ENCODE measurements at places on chromosomes 7 and 10.

DNA sequence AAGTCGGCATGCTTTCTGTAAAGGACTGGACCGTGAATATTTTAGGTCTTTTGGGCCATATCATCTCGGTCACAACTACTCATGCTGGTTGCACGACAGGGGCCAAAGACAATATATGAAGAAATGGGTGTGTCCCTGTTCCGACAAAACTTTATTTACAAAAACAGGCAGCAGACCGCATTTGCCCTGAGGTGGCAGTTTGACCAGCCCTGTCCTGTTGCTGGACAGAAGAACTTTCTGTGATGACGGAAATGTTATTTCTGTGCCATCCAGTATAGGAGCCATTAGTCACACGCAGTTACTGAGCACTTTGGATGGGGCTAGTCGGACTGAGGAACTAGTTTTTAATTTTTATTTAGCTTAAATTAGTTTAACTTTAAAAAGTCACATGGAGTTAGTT is 112.8 kb upstream of the CARD11 start:
- DNase-seq: no peak

- no peak for DNase-seq
These were observed 138.9 kb downstream of the PKD1L1 start for GRCh38 chr7:47809387-47809786.

- peak; percentile 76 for DNase-seq
These were observed at the start of gene PAPSS2 for GRCh38 chr10:87659571-87660483. Gene PAPSS2, plus strand, starts transcription at chr10:87659878. Its CDS starts 104 bp downstream, at chr10:87659982.

GRCh38 chr7:131642429-131642828 is 86.0 kb upstream of the PODXL start:
- DNase-seq: no peak

DNA sequence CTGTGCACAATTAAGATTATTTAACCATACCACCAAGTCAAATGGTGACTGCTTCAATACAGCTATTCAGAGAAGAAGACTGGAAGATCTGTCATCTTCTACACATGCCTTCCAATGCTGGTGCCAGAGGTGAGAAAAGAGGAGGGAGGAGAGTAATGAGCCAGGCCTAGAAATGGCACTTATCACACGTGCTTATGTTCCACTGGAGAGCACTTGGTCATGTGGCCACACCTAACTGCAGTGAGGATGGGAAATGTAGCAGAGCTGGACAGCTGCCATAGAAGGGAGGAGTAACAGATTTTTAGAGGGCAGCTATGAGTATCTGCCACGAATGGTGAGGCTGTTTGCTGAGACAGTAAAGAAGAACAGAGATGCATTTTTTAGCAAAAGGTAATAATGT is 77.1 kb downstream of the MPLKIP start:
- DNase-seq: peak; percentile 7

GRCh38 chr10:51606825-51607462 is 92.5 kb downstream of the CSTF2T start:
- no peak for DNase-seq

GRCh38 chr10:124730790-124731189 is 13.4 kb downstream of the FAM53B start:
- DNase-seq: no peak

DNA sequence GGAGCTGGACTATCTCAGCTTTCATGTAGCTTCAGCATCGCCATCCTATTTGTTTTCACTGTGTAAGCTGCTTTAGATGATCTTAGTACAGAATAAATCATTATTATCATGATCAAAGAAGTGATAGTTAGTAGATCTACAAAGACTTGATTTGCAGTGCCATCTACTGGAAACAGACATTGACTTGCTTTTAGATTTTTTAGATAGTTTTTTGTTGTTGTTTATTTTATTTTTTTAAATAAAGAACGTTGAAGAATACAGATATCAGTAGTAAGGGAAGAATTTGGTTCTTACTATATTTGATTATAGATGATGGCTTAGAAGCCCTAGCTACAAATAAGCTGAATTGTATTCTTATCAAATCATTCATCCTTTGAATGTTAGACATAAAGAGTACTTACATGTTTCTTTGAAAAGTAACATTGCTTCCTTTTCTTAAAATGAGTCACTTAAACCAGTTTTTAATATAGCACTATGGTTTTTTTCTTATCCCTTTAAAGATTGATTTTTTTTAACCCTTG is 6.3 kb upstream of the SFMBT2 start:
- DNase-seq: peak; percentile 36

DNA sequence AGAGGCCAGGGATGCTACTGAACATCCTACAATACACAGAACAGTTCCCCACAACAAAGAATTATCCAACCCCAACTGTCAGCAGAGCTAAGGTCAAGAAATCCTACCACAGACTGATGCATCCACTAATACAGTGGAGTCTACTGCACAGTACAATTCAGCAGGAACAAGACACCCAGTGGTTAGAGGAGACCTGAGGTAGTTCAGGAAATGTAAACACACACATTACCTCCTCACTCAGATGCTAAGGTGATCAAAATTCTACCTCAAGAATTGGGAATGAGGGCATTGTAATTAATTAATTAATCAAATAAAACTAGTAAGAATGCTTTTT is 91.4 kb downstream of the ZFAND4 start:
- no peak for DNase-seq

GRCh38 chr10:86953747-86954680 is 3.4 kb downstream of the MMRN2 start:
- DNase-seq: no peak

- DNase-seq: no peak
These were observed 109.8 kb downstream of the SH3PXD2A start for GRCh38 chr10:103745341-103746247.

GRCh38 chr10:130905921-130906320 is 405.6 kb downstream of the TCERG1L start:
- DNase-seq: no peak

- DNase-seq: no peak
These were observed 61.0 kb downstream of the CREB3L2 start for GRCh38 chr7:137940656-137941518.

DNA sequence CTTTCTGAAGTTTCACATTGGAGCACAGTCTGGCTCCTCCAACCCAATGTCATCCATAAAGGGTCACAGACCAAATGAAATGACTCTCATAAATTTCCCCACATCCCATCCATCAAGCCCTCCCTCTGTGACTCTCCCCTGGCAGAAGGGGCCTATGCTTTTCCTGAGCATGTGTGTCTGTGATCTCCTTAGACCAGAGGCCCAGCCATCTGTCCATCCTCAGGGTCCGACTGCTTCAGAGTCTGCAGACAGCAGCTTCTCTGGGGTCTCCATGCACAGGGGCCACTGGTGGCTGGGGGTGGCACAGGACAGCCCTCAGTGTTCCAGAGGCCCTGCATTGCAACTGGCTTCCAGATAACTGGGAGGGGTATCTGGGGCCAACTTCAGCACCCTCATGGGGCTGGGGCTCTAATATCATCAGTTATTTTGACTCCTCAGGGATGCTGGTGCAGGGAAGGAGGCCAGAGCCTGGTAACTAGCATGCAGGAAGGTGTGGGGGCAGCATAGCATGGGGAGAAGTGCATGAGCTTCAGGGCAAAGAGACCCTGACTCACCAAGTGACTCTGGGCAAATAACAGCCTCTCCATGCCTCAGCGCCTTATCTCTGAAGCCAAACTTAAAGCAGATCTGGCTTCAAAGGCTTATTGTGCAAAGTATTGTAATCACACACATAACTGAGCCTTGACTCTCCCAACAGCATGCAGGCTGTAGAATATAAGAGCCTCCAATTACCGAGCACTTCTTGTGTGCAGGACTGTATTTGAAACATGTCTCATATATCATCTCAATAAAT is 266.9 kb downstream of the GRID1 start:
- no peak for DNase-seq

DNA sequence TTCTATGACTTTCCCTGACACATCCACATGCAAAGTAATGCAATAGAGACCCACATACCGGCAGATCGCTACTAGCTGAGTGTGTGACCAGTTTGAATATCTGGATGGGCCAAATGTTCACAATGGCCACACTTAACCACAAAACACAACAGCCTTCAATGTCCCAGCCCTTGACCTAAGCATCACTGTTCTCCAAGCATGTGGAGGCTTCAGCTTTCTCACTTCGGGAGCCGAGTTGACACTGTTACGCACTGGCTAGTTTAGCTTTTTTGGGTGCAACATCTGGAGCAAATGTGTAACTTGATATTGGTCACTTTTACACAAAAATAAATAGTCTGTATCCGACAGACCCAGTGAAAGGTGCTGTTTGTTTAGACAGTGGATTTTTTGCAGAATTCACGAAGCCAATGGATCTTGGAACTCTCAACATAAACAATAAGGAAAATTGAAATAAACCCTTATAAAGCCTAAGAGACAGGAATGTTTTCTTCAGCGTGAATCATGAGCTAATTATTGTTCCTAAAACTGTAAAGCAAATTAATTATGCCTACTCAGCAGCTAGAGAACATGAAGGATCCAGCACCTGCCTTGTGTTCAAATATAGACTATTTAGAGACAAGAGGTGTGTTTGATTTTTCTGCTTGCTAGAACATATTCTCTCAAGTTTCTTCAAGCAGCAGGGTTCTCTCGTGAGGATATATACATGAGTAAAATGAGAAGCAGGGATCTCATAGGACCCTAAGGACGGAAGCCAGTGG is 117.6 kb upstream of the JCAD start:
- no peak for DNase-seq

DNA sequence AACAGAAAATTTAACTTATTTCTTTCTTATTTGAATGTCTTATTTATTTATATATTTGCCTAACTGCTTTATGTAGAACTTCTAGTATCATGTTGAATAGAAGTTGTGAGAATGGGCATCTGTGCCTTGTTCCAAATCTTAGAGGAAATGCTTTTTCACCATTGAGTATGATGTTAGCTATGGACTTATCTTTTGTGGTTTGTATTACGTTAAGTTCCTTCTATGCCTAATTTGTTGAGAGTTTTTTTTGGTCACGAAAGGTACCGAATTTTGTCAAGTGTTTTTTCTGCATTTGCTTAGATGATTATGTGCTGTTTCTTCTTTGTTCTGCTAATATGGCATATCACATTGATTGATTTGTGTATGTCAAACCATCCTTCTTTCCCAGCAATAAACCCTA is 161.0 kb upstream of the TRIM24 start:
- DNase-seq: no peak

GRCh38 chr10:76251841-76252671 is 820.6 kb downstream of the LRMDA start:
- peak; percentile 66 for DNase-seq

- DNase-seq: no peak
These were observed 29.4 kb upstream of the RET start for GRCh38 chr10:43047288-43047970.

DNA sequence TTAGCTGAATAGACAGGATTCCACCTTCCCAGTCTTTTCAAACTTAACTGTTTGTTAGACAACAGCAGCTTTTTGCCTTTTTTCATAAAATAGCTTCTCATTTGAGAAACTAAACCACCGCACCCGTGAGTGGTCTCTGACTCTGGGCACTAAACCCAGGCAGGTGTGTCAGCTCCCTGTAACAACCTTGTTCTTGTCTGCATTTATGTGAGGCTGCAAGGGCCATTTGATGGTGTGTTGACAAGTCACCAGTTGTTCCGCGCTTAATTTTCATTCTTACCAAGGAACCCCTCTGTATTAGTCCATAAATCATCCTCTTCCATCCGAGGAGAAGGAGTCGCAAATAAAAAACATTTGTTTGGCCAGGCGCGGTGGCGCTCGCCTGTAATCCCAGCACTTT is 1.5 kb downstream of the STOX1 start:
- DNase-seq: no peak

DNA sequence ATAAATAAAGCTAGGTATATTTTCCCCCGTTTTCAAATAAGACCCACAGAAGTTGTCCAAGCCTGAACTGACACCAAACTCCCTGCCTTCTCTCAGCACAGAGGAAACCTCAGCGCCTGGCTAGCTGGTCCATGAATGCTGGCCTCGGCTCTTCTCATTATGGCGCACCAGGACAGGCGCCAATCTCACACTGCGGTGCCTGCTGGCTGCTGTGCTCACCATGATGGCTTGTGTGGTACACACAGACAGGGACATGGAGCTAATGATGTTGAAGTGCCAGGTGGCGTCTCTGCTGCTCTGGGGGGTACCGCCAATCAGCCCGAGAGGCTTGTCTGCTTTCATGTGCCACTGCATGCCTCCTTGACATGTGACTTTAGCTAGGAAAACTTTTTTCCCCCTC is 43.2 kb upstream of the USP6NL start:
- no peak for DNase-seq

DNA sequence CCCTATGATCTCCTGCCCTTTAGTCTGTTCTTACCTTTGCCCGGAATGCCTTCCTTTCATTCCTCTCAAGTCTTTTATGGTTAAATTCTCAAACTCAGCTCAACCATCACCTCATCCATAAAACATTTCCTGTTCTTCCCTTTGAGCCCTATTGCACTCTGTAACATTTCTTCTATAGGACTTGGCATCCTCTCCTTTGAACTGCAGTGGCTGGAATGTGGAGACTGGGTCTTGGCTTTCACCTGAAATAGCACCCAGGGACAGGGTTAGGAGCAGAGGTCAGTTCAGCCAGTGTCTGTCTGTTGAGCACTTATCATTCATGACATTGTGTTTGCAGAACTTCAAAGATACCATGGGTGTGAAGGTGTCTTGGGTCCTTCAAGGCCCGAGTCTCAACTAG is 7.2 kb downstream of the NFE2L3 start:
- no peak for DNase-seq

DNA sequence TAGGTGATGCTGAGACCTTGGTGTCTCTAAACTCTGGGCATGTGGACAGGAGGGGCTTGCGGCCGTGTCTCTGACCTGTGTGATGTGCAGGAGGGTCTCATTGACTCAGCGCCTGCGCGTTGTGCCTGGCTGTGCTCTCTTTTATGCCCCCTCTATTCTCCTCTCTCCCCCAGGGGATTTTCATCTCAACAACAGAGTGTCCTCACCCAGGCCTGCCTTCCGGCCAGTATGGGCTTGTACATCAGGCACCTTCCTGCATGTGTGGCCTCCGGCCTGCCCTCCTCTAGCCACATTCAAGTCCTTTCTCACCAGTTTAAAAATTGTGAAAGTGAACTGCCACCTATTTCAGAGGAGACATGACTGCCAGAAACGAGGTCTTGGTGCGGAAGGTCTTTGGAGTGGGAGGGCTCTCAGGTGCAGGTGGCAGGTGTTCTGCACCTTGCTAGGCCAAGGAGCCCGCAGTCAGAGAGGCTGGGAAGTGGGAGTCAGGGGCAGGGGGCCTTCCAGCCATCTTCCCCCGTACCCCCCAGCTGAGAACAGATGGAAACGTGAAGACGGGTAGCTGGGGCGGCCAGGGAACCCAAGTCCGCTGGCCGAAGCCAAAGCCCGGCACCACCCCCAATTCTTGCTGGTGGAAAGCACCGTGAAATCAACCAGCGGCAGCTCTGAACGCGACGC is 531 bp upstream of the INTS15 start:
- DNase-seq: no peak

- DNase-seq: no peak
These were observed 96.4 kb downstream of the OSBPL3 start for GRCh38 chr7:24883622-24884013.

All from AG08396 (cell line).